ENCODE measurements at places on chromosomes 4 and X.

GRCh38 chrX:39616098-39616729 lies 481.5 kb downstream of the BCOR start:
- DNase-seq, result no peak

- no peak for DNase-seq
Measured at GRCh38 chr4:173243917-173244658, 75.5 kb downstream of the GALNT7 start.

- DNase-seq, result no peak
Measured at GRCh38 chr4:119510395-119511149, 118.0 kb downstream of the PDE5A start.

GRCh38 chrX:45309096-45309495 lies 108.4 kb upstream of the DIPK2B start:
- no peak for DNase-seq

DNA sequence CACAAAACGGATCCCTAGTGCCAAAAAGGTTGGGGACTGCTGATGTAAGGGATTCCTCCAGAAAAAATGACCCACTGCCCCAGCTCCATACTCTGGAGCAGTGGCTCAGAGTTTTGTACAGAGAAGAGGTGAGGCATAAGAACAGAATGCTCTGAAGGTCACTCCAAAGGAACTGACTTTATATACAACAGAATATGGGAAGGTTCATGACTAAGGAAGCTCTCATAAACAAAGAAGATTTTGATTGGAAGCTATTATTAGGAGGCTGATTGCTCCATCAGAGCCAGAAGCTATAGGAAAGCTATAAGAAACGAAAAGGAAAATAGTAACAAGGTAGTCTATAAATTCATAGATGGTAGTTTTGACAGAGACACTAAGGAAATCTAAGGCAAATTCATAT lies 203.1 kb downstream of the SLC7A11 start:
- DNase-seq, result no peak

- no peak for DNase-seq
Measured at GRCh38 chr4:152686452-152687013, 6.7 kb upstream of the TMEM154 start.

DNA sequence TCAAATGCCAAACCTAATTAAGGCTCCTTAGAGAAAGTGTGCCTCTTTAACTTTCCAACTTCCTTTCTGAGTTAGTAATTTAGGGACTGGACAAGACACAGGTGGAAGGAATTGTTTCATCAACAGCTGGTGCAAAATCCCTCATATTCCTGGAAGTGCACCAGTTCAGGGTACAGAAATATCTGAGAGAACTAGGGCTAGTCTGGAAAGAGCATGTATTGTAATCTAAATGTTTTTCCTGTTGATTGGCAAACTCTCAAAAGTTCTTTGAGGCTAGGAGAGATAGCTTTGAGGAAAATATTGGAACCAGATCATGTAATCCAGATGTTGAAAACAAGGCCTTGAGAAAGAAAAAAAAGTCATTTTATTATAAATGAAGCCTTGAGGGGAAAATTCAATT lies 98.1 kb upstream of the C1GALT1C1 start:
- no peak for DNase-seq

- DNase-seq, result no peak
Measured at GRCh38 chrX:131564553-131565229, 20.8 kb downstream of the OR13H1 start.
